Stimulated activated naive CD8-positive, alpha-beta T cell treated with anti-CD3 and anti-CD28 coated beads, Interleukin-15, amount 100 ng/mL, for 72 hours (primary cell): ENCODE measurements at places on chromosomes 11 and 22.

DNA sequence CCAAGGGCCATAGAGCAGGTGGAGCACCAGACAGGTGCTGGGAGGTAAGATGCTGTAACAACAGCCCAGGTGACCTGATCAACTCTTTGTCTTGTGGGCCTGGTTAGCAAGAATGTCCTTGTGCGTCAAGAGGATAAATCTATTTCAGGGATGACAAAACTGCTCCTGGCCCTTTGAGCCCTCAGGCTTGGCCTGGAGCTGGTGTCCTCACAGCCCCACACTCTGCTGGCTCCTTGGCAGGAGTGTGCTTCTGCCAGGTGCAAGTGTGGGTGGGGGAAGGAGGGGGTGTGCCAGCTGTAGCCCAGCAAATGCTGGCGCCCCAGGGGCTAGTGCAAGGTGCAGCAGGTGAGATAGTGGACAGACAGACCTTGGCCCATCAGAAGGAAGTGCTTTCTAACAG lies 19.5 kb downstream of the AMPD3 start:
- DNase-seq, result no peak

GRCh38 chr22:34851918-34852662 lies 213.9 kb upstream of the ISX start:
- no peak for DNase-seq

GRCh38 chr22:48490500-48491411 lies 1336.9 kb downstream of the BRD1 start:
- no peak for DNase-seq

- no peak for DNase-seq
Measured at GRCh38 chr11:28999620-29000019, 891.4 kb downstream of the METTL15 start.

- no peak for DNase-seq
Measured at GRCh38 chr11:25910086-25910485, 421.8 kb upstream of the ANO3 start.

GRCh38 chr22:29581799-29582198 lies 886 bp upstream of the NIPSNAP1 start:
- no peak for DNase-seq

- DNase-seq, result no peak
Measured at GRCh38 chr22:28951969-28952521, 68.7 kb downstream of the ZNRF3 start.

- DNase-seq, result peak; percentile 34
Measured at GRCh38 chr22:26547426-26547825, 35.2 kb upstream of the TFIP11 start.

DNA sequence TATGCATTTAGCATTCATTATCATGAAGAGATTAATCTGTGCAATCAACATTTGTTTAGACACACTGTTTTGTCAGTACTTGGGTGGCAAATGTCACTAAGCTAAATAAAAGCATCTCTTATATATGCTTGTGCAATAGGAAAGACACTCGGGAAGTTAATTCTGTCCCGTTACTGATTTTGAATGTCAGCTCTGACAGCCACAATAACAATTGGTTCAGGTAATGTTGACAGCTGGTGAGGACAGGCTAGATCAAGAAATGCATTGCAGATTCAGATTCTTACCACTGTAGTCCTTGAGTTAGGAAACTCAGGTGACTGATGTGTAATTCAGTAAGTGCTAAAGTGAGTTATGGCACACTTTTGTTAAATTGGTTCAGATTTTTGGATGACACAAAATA lies 523.8 kb upstream of the FAT3 start:
- DNase-seq, result no peak

GRCh38 chr11:12168114-12168513 lies 57.7 kb downstream of the MICAL2 start:
- DNase-seq, result no peak

- no peak for DNase-seq
Measured at GRCh38 chr11:130909650-130910049, 6.6 kb downstream of the SNX19 start.

GRCh38 chr22:30286813-30287647 lies 2.3 kb downstream of the CASTOR1 start:
- peak; percentile 87 for DNase-seq

- DNase-seq, result no peak
Measured at GRCh38 chr22:44823396-44823795, 71.0 kb downstream of the ARHGAP8 start.

GRCh38 chr11:11081776-11082175 lies 223.9 kb upstream of the ZBED5 start:
- no peak for DNase-seq

DNA sequence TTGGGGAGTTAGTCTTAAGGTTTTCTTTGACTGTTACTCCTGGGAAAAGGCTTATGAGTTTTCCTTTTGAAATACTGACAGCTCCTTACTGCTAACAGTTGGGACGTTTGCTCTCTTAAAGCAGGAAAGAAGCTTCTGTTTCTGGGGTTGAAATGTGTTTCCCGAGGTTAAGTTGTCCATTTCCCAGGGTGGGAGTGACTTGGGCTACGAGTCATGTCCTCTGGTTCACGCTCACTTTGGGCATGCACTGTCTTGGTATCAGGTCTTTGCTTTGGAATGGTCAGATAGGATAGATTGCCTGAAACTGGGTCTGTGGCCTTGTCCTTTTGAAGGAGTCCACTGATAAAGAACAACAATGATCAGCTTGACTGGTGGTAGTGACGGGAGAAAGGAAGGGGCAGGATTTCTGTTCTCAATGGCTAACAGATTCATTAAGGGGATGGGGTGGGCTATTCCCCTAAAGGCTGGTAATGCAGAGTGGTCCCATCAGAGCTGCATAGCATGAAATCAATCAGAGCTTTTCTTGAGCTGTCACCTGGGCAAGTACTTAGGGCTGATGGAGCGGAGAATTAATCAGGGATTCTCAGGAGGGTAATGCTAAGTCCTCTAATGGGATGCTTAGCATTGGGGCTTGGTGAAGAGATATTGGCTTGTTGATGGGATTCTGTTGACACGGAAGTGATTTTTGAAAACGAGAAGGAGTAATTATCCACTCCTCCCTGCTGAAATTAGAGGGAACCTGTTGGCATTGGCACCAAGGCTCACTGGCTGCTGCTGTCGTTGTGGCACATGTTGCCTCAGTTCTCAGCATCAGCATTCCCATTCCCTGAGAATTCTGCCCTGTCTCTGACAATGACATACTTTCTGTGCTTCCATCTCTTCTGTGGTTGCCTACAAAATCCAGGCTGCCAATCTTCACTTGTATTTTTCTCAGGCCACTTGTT lies 81.6 kb downstream of the TEAD1 start:
- no peak for DNase-seq

- DNase-seq, result no peak
Measured at GRCh38 chr22:21832291-21833290, 34.9 kb downstream of the MAPK1 start.

DNA sequence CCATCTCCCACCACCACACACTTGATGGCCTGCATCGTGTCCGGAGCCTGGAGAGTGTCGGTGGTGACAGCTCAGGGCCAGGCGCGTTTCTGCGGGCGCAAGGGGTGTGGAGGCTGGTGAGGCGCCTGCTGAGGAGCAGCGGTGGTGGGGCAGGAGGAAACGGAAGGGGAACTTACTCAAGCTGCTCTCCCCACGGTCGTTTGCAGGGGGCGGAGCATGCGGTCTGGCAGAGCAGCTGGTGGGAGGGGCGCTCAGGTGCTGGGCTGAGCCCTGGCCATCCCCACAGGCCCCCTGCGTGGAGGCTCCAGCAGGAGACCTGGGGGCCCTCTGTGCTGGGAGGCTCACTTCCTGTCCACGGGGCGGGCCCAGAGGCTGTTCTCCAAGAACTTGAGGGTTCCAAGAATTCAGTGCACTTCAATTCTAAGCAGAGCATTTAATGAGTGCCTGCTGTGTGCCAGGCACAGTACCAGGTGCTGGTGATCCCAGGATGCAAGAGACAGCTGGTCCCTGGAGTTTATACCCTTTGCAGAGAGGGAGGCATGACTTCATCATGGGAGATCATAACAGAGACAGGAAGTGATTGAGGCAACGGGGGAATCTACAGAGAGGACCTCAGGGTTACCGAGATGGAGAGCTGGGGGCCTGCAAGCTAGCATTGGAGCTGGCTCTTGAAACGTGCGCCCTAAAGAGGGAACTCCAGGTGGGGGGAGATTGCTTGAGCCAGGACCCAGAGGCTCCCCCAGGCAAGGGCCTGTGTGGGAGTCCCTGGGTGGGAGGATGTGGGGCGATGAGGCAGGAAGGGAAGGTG lies at the start of gene RAC2:
Gene RAC2, minus strand, starts transcription at position 156 of the 808 bp plus-strand sequence. Its CDS starts 121 bp downstream, at position 35.
- DNase-seq, result peak; percentile 82

- no peak for DNase-seq
Measured at GRCh38 chr11:13152736-13153541, 124.7 kb upstream of the BMAL1 start.
